NCI-H1436 treated with DMSO at 0.1 percent for 48 hours (cell line): ENCODE measurements at places on chromosomes 11 and 22.

DNA sequence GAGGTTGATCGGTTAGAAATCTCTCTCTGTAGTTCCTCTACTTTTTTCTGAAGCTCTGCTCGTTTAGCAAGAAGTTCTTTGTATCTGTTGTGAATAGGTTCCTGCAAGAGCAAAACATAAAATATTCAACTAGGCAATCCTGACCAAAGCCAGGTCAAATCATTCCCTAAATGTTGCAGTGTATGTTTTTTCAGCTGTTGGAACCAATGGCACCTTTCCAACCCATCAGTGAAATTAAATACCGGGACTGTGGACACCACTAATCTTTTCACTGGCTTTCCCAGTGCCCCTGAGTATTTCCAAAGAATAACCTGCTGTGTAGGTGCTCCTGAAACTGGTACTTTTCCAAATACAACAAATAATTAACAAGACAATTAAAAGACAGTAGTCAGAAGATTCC is 45.1 kb downstream of the CEP57 start:
- no peak for DNase-seq

- no peak for DNase-seq
These were observed 6.3 kb downstream of the IGF2 start for GRCh38 chr11:2132874-2133240.

DNA sequence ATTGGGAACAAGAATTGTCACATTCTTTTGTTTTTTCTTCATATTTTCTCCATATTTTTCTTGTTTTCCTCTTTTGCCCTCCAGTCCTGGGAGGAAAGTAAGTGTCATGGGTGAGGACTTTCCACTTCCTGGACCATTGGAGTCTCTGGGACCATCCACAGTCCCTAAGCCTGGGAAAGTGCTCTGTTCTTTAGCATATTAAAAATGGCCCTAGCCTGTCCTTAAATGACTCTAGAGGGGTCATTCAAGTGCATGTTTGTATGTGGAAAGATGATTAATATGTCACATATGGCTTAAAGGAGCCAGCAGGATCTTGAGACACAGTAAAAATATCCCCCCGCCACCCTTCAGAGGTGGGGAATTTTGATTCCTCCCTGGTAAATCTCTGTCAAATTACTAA is 20.1 kb upstream of the SCGB1D1 start:
- no peak for DNase-seq

GRCh38 chr22:43345356-43345755 is 2.2 kb upstream of the SCUBE1 start:
- no peak for DNase-seq

DNA sequence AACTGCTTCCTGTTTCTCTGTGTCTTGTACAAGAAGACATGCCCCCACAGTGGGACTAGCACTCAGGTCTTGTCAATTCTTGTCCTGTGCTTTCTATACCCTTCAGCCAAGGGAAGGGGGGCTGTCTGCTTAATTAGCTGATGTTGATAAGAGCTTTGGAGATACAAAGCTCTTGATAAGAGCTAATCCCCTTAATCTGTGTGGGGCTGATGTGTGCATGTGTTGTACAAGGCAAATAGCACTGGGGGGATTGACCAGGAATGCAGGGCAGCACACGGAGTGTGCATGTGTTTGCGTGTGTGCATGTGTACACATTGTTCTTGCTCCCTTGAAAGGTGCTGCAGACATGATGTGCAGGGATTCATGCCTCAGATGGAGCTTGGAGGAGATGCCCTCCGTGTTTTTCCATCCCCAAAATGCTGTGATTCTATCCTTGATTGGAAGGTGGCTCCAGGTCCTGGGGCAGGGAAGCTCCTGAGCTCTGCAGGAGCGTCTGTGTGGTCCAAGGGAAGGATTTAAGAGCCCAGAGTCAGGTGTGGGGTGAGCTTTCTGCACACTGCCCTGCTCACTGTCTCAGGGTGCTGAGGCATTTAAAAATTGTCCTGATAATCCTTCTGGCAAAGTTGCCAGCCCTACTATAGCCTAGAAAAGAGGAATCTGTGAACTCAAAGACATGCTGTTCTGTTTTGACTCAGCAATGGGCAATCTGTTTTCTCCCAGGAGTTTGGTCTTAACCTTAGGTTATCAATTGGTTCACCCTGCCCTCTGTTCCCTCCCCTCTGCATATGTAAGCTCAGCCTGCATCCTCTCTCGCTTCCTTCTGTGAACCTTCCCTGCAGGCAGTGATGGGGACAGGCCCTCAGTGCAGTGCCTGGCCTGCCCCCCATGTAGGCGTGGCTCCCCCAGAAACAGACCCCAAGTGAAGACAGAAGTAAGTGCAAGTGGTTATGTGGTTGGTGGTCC is 102.0 kb downstream of the GRIK4 start:
- DNase-seq: no peak

DNA sequence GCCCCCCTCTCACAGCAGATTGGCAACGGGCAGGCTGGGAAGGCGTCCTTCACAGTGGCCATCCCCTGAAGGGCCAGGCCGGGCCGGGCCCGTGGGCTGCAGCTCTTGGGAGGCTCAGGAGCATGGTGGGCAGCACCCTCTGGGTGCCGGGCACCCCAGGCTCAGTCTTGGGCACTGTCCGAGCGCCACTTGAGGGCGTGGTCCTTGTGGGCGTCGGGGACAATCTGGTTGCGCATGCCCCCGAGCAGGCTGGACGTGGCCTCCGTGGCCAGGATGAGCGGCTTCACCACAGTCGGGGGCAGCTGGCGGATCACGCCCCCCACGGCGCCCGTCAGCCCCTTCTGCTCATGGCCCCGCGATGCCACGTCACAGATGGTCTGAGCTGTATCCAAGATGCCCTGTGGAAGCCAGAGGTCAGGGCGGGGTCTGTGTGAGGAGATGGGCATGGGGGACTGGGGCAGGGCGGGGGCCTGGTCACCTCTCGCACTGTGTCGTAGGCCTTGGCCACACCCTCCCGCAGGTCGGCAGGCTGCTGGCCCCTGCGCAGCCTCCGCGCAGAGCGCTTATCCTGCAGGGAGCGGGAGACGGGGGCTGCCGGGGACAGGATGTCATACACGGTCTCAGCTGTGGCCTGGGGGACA is 16.5 kb upstream of the EHD1 start:
- no peak for DNase-seq

- DNase-seq: no peak
These were observed at the start of gene C1QTNF6 for GRCh38 chr22:37187891-37188761. C1QTNF6 (minus strand) TSS chr22:37188247; CDS start chr22:37188213, 34 bp downstream.

DNA sequence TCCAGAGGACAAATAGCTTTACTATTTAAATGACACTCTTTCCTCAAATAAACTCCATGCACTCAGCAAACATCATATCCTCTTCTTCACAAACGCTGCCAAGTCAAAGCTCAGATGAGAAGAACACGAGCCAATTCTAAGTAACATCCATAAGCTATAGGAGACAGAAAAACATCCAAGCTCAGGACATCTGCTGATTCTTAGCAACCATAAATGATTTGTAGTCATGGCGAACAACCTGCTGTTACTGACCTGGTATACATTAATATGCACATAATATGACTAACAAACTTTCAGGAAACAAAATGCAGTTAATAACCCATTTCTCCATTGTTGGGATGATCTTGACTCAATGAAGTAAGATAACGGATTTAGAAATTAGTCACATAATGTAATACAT is 6.7 kb downstream of the GALNT18 start:
- no peak for DNase-seq

DNA sequence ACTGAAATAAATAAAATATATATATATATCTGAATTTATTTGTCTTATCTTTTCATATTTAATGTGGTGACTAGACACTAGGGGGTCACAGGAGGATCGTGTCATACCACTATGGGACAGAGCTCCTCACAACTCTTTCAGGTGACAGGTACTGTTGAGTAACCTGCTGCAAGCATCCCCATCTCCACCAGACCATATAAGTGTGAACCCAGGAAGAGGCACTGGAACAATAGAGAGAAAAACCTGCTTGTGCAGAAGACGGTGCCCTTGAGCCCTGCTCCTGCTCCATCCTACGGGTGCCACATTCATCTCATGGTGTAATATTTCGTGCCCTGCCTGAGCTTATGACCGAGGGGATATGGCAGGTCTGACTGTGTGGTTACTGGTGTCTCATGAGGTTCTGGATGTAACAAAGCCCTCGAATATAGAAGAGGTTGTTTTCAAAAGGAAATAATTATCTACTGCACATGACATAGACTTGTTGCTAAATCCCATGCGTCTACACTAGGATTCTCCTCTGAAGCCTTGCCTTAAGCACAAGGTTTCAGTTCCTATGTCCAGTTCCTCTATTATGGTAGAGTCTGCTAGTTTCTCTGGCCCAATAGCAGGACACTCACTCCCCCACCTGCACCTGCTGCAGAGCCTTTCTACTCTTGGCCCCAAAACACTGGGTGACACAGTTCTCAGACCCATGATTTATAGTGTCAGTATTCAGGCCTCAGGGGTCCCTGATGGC is 70.4 kb downstream of the GGTLC2 start:
- DNase-seq: no peak

GRCh38 chr11:555227-555779 is 5.2 kb downstream of the LMNTD2 start:
- DNase-seq: no peak

DNA sequence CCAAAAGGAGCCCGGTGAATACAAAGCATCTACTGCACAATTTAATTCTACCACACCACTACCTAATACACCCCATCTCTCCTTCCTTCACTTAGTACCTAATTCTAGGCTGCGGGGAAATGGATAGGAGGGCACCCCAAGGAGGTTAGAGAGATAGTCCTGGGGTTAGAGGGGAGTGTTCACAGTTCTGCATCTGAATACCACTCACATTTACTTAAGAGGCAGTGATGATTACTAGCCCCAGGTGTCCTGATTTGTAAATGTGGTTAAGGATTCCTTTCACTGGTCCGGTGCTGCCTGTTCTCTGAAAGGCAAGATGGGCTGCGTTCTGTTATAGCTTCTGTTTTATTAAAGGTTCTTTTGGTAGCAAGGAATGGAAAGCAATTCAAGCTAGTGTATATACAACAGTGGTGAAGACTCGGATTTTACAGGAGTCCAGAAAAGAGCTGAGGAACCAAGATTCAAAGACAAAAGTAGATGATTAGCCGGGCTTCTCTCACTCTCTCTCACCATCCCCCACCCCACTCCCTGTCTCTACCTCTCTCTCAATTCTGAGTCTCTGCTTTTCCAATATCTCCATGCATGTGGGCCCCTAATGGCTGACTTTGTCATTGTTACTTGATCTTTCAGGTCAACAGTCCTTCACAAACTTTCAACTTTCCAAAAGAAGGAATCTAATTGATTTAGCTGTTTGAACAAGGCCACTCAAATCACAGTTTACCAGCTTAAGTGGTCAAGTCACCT is 8.7 kb upstream of the KCNA4 start:
- DNase-seq: no peak

DNA sequence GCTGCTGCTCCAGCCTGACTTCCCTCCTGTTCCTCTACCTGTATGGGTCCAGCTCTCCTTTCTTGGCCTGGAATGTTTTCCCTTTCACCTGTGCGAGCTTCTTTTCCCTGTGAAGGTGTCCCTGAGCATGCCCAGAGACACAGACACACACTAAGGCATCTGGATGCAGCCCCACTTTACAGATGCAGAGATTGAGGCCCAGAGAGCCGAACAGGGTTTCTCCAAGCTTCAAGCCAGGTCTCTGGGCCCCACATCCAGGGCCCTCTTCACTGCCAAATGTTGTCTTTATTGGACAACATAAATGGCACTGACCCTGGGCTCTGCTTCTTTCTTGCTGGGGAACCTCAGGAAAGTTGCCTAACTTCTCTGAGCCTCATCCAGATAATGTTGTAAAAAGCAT is 561.6 kb downstream of the MIAT start:
- no peak for DNase-seq

DNA sequence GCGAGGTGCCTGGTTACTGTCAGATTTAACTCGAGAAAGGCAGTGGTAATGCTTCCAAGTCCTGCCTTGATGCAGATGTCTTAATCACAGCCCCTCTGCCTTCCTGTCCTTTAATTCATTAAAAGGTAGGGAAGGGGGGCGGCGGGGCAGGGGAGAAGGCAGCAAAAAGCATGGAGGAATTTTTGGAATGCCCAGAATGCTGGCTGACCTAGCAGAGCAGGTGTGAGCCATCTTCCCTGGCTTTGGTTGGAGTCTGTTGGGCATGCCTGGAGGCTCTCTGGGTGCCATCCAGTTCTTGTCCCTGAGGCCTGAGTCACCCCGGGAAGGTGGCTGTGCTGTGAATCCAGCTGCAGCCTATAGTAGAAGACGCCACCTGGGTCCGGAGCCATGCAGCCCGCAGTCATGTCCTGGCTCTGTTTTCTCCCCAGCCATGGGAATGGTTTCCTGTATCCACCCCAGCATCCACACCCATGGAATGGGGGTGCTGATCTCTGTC is 15.6 kb downstream of the KIAA1671 start:
- DNase-seq: no peak

DNA sequence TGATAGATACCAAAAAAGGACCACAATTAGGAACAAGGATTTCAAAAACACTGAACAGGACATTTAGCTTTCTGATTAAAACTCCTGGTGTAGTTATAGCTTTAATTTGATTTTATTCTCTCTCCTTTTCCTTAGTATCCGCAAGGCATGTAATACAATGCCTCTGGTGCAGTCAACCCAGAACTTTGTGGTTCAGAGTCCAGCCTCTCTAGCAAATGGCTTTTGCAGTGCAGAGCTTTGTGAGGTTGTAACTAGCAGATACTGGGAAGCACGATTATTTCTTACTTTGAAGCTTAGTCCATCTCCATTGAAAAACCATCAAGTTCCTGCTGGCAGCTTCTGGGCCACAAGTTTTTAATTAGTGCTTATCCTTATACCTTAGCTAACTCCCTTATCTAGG is 79.8 kb downstream of the GRIA4 start:
- DNase-seq: no peak

DNA sequence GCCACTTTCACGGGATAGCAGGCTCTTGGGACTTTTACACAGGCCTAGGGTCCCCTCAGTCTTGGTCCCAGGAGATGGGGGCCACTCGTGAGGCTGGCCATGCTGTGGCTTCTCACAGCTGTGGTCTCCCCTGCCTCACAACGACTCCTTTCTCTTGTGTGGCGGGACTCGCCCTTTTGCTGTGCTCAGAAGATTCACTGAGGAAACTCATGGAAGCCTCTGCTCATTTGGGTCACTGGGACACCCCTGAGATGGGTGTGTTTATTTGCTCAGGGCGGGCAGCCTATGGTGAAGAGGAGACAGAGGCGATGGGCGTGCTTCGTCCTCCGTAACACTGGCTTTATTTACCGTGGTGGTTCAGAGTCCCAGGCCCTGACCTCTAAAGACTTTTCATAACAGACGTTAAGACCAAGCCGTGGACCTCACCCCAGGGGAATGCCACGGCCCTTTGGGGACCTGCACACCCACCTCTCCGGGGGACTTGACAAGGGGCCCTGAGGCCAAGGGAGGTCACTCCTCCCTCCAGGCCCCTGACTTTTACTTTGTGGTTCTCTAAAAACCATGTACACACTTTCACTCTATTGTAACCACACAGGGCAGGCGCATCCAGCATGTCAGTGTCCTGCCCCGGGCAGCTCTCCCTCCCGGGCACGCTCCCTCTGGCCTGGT is 15.5 kb downstream of the TEF start:
- no peak for DNase-seq

- peak; percentile 14 for DNase-seq
These were observed 14.2 kb upstream of the MUC6 start for GRCh38 chr11:1050581-1051355.
